Ammon's horn (tissue), 1 donor: ENCODE measurements at places on chromosomes 13 and 19.
A peak's percentile ranks its signal among the peaks of the same experiment; 100 is the strongest.

- no peak for DNase-seq
Measured at GRCh38 chr13:65540175-65540574, 1690.0 kb downstream of the PCDH9 start.

DNA sequence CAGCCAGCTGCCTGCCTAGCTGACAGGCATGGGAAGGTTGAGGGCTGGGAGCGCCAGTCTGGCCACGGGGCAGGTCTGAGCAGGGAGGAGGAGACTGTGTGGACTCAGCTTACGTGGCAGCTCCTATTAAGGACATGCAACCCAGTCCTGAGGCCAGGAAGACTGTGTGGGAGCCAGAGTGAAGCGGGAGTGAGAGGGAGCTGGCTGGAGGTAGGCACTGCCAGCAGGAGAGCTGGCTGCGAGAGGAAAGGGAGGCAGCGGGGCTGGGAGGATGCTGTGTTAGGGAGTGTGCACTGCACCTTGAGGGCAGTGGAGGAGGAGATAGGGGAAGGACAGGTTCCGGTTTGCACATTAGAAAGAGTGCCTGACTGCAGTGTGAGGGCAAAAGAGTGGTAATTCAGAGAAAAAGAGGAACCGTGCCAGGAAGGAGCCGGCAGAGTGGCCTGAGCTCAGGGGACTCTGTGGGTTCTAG is 99.2 kb downstream of the SLC7A1 start:
- peak; percentile 45 for DNase-seq

- no peak for DNase-seq
Measured at GRCh38 chr13:22050951-22051563, 380.2 kb downstream of the FGF9 start.

- DNase-seq, result no peak
Measured at GRCh38 chr19:31334849-31335624, 14.2 kb downstream of the TSHZ3 start.

GRCh38 chr19:46742926-46743480 is 2.9 kb upstream of the FKRP start:
- no peak for DNase-seq

DNA sequence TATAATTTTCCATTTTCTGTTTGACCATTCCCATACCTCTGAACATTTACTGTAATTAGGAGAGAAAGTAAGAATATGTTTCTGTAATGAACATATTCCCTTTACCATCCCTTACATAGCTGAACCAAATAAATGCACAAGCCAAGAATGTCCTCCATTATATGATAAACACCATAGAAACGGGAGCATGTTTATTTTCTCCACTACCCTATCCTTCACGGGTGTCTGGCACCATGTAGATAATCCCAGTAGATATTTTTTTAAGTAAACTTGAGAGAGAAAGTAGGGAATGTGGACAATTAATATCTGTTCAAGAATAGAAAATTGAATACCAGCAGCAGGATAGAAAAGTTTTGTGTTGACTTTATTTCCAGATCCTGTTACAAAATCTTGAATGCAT is 928.4 kb downstream of the EFNB2 start:
- no peak for DNase-seq

GRCh38 chr13:40388617-40389016 is 277.8 kb downstream of the FOXO1 start:
- no peak for DNase-seq

DNA sequence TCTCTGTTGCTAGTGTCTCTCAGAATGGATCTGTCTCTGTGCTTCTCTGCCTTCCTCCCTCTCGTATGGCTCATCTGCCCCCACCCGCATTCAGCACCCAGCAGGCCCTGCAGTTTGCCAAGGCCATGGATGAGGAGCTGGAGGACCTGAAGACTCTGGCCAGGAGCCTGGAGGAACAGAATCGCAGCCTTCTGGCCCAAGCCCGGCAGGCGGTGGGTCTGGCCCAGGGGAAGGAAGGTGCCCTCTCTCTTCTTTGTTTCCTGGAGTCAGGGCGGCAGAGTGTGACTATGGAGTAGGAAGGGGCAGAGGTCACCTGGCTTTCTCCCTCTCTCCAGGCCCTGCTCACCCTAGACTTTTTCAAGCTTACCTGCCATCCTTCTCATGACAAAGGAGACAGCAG is 10.9 kb downstream of the KASH5 start:
- no peak for DNase-seq

- no peak for DNase-seq
Measured at GRCh38 chr19:49441960-49442350, 628 bp upstream of the SLC17A7 start.

DNA sequence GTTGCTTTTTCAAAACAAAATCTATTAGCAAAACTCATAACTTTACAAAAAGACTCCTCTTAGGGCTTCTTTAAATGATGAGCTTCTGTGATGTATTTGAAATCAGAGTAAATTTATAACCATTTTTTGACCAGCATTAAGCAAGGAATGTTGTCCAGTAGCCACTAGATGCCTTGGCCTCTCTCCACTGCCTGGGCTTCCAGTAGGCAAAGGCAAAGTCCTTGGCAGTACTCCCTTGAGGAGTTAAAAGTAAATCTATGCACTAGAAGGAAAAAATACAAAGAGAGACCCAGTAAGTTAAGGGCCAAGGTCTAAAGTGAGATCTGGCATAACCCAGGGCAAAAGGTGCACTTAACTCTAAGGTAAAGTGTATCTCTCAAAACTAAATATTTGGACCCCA is 9.5 kb downstream of the SERPINE3 start:
- DNase-seq, result no peak

DNA sequence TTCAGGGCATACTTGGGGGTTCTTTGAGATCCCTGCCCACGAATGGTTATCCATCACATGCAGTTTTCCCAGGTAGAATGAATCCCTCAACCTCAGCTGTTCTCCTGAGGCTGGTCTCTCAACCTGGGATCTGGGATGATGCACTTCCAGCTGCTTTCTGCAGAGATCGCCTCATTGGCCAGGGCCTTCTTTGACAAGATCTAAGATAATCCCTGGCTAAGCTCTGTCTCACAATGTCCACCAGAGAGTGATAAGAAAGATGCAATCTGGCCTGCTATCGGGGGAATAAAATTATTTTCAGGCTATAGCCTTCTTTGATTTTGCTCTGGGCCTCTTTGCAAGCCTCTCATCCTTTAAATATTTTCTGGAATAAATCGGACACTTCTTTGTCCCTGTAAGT is 1021.1 kb downstream of the EFNB2 start:
- no peak for DNase-seq

- DNase-seq, result no peak
Measured at GRCh38 chr19:14475251-14476073, at the start of gene PTGER1. Gene PTGER1 (minus strand): TSS chr19:14475354. CDS start chr19:14474320, 1,034 bp downstream.

GRCh38 chr13:23571431-23571830 is 1.2 kb downstream of the TNFRSF19 start:
- no peak for DNase-seq

DNA sequence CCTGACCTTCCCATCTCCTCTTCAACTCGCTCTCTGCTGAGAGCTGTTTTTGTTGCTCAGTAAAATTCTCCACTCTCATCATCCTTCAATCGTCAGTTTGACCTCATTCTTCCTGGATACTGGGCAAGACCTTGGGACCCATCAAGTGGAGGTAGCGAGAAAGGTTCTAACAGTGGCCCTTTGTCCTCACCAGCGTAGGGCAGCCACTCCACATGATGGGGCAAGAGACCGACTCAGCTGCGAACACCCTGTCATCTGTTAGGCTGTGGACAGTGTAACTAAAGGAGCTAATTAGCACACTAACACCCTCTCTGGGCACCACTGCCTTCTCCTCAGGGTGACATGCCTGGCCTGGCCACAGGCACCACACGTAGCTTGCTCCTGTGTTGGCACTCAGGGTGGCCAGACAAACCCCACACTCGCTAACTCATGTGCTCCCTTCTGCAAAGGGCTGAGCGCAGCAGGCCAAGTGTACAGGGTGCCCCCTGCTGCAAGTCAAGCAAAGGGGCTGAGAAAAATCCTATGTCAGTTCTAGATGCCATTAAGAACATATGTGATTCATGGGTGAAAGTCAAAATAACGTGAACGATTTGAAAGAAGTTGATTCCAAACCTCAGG is 1216.0 kb downstream of the SLITRK5 start:
- DNase-seq, result no peak

GRCh38 chr13:45519493-45519892 is 54.8 kb downstream of the COG3 start:
- DNase-seq, result no peak

DNA sequence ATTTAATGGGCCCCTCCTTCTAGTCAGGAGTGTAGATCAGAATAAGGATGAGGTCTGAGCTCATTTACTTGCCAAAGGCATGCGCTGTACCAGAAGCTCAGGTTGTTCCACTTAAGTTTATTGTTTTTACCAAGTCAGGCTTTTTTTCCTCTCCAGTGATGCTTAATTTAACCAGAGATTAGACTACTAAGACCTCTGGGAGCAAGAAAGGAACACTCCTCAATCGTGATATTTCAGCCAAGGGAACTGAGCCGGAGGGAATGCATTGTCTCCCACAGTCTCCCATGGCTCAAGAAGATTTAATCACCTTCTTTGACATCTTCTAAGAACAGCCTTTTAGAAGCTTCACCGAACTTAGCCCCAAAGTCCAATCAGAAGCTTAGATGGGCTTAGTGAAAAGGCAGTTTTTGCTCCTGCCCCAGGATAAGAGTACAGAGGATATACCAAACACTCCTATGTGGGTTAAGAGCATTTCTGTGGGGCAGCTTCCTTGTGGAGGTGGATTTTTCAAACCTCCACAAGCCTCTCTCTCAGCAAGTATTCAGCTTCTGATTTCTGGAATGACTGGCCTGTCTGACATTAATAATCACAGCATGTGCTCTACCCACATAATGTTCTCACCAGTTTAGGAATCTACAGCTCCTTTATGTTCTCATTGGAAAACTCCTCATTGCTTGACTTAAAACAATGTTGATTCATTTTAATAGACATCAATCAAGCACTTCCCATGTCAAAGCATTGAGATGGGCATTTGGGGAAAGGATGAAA is 322.7 kb downstream of the SUCLA2 start:
- no peak for DNase-seq

DNA sequence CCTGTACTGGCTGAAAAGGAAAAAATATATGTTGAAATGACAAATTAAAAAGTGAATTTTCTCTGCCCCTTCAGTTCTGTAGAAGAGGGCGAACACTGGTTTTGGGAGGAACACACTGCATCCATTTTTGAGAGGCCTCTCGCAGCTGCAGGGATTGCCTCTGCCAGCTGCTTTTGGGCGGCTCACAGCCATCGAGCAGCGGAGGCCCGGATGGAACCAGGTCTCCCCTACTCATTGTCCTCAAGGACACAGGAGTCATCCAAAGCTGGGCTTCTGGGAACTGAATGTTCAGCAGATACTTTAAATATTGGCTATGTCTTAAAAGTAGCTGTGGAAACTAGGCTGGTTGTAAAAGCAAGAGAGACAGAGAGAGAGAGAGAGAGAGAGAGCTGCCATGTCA is 17.1 kb downstream of the RCBTB2 start:
- no peak for DNase-seq

- peak; percentile 94 for DNase-seq
Measured at GRCh38 chr19:45885556-45886426, at the start of gene IRF2BP1. Gene IRF2BP1 (minus strand): TSS chr19:45886141. CDS start chr19:45885774, 367 bp downstream.

- DNase-seq, result no peak
Measured at GRCh38 chr19:40150170-40150569, 41.1 kb upstream of the MAP3K10 start.

- DNase-seq, result no peak
Measured at GRCh38 chr13:86313421-86313820, 514.2 kb upstream of the SLITRK6 start.

- no peak for DNase-seq
Measured at GRCh38 chr19:15181394-15181793, 19.4 kb downstream of the NOTCH3 start.

DNA sequence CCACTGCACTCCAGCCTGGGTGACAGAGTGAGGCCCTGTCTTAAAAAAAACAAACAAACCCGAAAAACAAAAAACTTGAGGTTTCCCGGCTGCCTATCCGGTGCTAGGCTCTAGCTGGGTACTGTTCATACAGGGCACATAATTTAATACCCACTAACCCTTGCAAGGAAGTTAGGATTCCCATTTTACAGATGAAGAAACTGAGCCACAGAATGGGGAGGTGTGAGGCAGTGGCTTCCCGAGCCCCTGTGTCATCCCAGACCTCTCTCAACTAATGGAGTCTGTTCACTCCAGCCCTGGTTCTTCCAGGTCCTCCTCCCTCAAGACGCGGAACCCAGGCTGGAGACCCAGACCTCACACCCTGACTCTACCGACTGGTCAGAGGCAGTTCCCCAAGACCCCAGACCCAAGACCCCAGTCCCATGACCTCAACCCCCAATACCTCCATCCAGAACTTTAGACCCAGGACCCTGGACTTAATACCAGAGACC is 576 bp downstream of the APBA3 start:
- peak; percentile 14 for DNase-seq

DNA sequence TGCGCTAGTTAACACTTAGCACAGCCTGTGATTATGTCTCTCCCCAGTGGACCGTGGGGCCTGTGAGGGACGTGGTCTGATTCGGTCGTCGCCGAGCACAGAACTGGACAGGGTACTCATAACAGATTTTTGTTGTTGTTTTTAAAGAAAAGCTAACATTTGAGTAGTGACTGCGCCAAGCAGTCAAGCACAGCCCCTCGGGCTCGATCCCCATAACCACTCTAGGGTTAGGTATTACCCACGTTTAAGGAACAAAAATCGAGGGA is 805 bp upstream of the PTOV1 start:
- no peak for DNase-seq

DNA sequence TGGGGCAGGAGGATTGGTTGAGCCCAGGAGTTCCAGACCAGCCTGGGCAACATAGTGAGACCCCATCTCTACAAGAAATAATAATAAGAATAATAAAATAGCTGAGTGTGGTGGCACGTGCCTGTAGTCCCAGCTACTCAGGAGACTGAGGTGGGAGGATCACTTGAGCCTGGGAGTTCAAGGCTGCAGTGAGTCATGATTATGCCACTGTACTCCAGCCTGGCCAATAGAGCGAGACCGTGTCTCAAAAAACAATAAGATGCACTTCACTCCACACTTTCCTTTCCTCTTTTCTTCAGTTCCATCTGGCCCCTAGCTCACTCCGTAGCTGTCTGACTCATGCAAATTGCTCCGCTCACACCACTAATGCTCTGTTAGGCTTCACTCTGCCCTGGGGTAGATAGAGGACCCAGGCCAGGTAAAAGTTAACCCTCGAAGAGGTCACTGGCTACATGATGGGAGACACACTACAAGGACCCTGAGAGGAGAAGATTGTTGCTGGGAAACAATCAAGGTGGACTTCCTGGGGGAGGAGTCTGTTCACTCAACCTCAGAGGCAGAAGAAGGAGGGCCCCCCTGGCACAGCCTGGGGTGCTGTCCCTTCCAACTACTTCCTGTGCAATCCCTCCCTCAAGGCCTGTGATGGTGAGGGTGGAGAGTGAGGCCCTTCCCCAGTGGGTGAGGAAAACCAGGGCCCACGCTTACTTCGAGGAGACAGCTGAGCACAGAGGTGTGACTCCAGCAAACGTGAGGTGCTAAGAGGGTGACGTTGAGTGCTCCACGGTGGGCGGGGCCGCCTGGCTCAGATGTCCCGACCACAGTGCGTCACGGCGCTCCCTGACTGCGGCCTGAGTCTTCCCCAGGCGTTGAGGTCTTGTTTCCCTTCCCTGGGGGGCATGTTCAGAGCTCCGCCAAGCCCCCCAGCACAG is 8.8 kb upstream of the TNFSF9 start:
- DNase-seq, result no peak
